Heart right ventricle (tissue), 16 donors: ENCODE measurements at places on chromosomes 12 and 14. TPM values are rescaled to one million over a fixed set of nuclear protein-coding genes. Genes with fewer than 3 reads are reported as not detected.

The KRT2 gene
- total RNA-seq = not detected

- H3K4me3 ChIP-seq = no peak overlapping the region
- H3K4me1 ChIP-seq = peaks cover 52% of the 10 kb centered on the region
- DNase-seq = no peak
- no peaks in the 10 kb centered on the region for H3K36me3 ChIP-seq
Observed at GRCh38 chr14:22561661-22562579, 27.1 kb downstream of the DAD1 start.

DNA sequence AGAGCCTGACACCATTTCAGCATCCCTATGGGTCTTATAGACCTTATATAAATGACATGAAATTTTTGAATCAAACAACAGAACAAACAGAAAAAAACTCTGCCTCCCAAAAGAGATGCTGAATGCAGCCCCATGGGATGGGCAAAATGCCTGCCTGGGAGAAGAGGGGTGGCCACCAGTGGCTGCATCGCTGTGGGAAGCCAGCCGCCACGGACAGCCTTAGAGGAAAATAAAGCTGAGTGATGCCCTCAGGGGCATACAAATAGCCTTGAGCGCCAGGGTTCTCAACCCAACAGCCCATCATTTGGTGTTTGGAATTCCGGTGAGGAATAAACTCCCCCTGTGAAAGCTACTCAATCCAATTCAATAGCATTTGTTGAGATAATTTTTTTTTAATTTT, 22.9 kb downstream of the SYNE3 start:
- no peaks in the 10 kb centered on the region for H3K36me3 ChIP-seq
- no peak for DNase-seq
- no peak overlapping the region for H3K27ac ChIP-seq
- H3K27me3 ChIP-seq = no peaks in the 10 kb centered on the region
- no peak overlapping the region for H3K4me3 ChIP-seq

The WDHD1 gene
- 2.5 TPM for total RNA-seq
